Posterior cingulate gyrus (tissue), 11 donors: ENCODE measurements at places on chromosomes 6 and 20.

DNA sequence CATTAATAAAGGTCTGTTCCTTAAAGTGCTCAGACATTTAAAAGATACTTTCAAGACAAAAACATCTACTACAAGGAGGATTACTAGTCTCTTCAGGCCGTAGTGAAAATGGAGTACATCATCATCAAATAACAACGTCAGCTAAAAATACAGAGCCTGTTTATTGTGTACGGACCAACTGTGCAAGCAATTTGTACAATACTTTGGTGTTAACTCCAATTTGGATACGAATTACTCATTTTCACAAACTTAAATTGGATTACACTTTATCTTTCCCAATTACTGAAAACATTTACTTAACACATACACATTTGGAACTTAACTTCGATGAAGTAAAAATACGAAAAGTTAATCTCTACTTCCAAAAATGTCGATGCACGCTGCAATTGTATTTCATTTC, 802 bp downstream of the CYP39A1 start:
- DNase-seq = no peak

GRCh38 chr6:138525355-138525754, 26.1 kb upstream of the NHSL1 start:
- DNase-seq = no peak

DNA sequence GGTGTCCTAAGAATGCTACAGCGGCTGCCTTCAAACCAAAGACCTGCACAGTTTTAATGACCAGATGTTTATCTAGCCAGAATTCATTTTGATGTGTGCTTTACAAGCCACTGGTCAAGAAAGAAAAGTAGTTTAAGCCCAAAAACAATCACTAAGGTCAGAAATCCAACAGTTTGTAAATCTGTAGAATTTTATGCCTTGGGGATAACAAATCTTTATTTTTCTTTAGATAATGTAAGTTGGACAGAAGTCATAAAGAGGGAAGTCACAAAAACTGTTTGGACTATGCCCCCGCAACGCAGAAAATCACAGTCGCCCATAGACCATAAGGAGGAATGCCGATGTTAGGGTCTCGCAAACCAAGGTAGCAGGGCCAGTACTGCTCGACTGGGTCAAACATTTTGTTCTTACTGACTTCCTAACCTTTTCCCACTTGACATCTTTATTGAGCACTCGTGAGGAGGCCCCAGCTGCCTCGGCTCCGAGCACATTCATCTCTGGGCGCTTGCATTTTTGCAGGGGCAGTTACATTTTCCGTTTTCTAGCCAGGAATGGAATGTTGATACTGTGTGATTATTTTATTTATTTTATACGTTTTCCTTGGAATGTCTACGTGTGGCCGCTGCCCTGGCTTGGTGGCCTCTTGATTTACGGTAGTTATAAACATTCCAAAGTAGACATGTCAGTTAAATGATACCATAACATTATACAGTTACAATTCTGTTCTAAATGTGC, 56.7 kb upstream of the APCDD1L start:
- DNase-seq = no peak

DNA sequence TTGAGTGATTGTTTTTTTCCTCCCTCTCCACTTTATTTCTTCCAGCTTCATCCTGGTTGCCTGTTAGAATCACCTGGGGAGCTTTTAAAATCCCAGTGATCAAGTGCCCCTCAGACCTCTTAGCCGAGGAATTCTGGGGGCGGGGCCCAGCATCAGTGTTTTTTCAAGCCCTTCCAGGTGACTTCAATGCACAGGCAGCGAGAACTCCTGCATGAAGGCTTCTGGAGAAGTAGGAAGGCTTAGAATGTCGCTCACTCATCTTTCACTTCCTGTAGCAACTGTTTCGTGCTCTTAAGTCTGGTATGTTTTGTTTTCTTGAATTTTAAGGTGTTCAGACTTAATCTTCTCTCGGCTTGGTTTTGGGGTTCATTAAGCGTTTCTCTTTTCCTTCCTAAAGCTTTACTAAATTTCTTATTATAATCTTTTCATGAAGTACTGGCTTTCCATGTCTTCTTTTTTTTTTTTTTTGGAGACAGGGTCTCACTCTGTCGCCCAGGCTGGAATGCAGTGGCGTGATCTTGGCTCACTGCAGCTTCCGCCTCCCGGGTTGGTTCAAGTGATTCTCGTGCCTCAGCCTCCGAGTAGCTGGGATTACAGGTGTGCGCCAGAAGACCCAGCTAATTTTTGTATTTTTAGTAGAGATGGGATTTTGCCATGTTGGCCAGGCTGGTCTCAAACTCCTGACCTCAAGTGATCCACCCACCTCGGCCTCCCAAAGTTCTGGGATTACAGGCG, 30.9 kb upstream of the TULP1 start:
- no peak for DNase-seq

DNA sequence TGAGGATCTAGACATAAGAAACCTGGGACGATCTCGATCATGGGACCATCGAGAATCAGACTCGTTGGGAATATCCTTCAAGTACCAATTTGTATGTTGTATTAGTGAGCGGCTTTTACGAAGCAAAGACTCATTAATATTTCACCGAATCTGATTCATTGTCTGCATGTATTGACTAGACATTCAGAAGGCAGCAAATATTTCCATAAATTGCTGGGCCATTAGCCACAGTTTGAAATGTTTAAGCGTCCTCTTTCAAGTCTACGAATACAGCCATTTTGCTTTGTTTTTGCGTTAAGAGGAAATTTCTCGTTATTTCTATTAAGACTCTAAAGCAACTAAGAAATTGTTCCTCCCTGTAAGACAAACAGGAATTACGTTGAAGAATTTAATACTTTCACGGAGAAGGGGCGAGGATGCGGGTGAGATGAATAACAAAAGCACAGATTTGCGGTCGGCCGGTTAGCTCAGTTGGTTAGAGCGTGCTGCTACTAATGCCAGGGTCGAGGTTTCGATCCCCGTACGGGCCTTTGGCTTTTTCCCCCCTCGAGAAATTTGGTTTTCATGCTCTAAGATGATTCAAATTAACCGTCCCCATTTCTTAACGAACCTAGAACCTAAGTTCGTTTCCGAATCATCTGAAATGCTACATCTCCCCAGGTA, 18.5 kb downstream of the POM121L2 start:
- no peak for DNase-seq

GRCh38 chr20:54067606-54068174, 2.7 kb downstream of the BCAS1 start:
- DNase-seq = no peak

- DNase-seq = no peak
Observed at GRCh38 chr20:3712279-3712873, at the start of gene SIGLEC1. Gene SIGLEC1 (minus strand): TSS chr20:3712600. CDS start chr20:3707128, 5,472 bp downstream.

GRCh38 chr6:44534291-44534690, 146.8 kb downstream of the CDC5L start:
- DNase-seq = no peak

DNA sequence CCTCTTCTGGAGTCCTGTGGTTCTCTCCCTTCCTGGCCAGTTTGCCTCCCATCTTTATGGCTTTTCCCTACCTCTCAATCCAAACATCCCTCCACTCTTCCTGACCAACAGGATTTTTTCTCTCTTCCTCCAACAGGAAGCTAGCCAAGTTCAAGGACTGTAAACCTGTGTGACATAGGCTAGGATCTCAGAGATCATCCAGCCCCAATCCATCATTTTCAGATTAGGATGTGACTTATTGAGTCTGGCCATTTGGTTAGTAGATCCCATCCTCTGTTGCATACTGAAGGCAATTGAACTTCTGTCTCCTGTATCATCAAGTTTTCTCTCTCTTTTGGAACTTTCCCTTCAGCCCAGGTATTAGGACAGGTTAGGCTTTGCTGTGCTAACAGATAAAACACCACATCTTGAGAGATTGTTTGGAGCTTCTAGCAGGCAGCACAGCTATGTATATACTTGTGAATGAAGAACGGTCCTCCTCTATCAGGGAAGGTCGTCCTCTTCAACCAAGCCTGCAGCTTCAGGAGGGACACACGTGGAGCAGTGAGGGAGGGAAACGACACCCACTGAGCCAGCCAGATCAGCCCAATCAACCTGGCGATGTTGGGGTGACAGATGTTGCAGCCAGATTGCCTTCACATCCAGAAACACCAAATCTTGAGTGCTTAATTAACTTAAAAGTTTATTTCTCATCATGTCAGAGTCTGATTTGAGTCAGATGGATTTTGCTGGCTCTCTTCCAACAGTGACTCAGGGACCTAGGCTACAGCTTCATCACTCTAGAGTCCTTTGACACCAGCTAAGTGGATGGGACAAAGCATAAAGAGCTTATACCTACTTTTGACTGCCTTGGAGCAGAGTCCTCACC, 106.8 kb downstream of the GJA10 start:
- DNase-seq = no peak

GRCh38 chr6:56933650-56934049, 21.3 kb upstream of the BEND6 start:
- no peak for DNase-seq

DNA sequence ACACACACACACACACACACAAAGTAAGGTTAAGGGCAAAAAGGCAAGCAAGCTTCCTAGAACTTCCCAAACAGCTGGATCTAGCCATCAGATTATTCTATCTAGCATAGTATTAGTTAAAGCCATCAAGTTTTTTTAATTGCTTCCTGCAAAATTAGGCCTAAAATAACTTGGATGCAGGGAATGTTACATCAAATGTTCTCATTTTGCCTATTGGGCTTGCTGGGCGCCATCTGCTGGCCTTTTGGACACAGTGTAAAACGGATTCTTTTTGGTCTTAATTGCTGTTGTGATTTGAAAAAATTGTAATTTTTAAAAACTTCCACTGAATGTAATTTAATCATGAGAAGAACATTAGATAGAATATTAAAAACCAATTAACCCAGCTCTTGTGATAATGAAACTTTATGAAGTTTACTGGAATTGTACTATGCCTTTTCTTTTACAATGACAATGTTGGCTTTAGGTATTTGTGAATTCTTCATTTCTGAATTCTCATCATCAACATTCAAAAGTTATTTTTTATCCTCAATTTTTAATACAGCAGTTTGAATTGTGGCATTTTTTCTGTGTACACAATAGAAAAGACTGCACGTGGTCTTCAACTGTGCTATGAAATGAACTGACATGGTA, 6.8 kb downstream of the MKKS start:
- DNase-seq = peak; percentile 78

DNA sequence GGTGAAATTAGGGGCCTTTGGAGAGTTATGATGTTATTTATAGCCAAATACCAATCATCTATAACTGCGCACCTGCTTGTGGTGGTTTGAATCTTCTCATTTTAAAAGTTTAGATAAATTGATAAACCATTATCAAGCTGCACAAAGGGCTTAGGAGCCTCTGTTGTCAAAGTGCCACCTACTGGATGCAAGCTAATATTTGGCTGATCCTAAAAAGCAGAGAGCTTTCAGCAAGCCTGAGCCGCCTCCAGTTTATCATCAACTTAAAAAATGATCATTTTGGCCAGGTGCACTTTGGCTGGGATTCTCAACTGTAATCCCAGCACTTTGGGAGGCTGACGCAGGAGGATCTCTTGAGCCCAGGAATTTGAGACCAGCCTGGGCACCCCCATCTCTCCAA, 58.5 kb upstream of the ATXN1 start:
- DNase-seq = no peak

- DNase-seq = no peak
Observed at GRCh38 chr20:34643928-34644327, 33.0 kb downstream of the PIGU start.
